ENCODE measurements at places on chromosomes 2 and 18.

GRCh38 chr2:119387381-119388129, 20.8 kb downstream of the DBI start:
- no peak for DNase-seq

- peak; percentile 10 for DNase-seq
Observed at GRCh38 chr2:238162846-238163441, 4.2 kb downstream of the ERFE start.

DNA sequence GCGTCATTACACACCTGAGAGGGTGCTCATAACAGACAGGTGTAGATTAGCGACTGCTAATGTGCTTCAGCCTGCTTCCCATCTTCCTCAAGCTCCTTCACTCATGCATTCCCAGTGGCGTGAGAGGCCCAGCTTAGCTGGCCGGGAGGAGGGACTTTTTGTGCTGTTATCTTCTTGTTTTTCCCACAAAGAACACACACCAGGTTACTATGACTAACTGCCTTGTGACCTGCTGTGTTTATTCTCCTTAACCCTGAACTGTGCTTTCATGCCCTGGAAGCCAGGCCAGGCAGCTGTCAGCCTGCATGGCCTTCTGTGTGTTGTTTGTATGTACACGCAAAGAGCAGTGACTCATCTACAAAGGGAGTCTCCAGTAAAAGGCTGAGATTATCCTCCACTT, 143.8 kb downstream of the PIEZO2 start:
- no peak for DNase-seq

DNA sequence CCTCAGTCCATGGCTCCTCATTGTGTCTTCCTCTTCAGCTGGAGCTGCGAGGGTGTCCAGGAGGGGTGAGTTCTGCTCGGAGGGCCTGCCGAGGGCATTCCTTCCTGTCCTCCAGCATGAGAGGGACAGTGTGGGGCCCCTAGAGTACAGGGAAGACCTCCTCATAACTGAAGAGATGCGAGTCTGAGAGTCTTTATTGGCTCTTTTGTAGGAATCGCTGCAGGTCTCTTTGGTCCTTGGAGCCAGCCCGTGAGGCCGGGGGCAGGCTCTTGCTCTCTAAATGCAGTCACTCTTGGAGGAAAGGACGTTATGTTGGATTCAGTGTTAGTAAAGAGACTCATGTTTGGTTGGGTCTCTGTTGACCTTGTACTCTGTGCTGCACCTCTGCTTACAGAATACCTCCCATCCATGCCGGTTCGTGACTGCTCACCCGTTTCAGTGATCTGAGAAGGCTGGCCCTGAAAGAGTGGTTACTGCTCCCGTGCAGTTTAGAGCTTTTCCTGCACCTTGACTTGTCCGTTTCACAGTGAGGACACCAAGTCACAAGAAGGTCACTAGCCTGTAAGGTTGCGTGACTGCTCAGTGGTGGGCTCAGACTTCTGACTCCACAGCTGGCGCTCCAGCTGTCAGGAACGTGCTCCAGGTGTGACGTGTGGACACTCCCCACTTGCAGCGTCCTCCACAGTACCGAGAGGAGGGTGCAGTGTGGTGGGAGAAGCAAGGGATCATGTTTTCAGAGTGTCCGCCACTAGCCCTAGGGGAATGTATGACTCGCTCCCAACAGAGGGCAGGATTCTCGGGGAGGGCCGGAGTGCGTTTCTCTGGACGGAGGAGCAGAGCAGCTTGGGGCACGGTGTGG, 7.8 kb downstream of the ATG4B start:
- no peak for DNase-seq

GRCh38 chr2:212227755-212228154, 310.8 kb downstream of the ERBB4 start:
- no peak for DNase-seq

GRCh38 chr2:7594211-7594610, 677.0 kb downstream of the RNF144A start:
- no peak for DNase-seq

DNA sequence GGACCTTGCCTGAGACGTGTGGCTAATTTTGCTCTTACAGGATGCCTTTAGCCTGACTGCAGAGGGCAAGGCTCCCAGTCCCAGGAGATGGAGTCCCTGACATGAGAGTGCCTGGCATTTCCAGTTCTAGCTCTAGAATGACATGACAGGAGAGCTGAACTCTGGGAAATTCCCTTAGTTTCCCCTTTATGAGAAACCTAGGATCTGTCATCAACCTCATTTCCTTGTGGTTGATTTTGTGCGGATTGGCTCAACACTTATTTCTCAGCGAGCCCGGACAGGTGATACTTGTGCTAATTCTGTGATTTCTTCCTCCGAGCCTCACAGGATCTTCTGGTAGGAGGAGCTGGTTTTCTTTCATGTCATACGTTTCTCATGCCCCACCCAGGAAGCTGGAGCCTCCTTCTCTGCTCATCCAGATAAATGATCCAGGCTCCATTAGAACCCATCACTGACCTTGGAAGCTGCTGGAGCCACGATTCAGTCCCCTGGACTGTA, at the start of gene IL36G:
Gene IL36G (plus strand): TSS at position 448 of the 498 bp plus-strand sequence. CDS start 633 bp downstream, outside the sequence.
- no peak for DNase-seq

GRCh38 chr2:102294802-102295489, 16.4 kb upstream of the IL1RL1 start:
- no peak for DNase-seq

GRCh38 chr2:178012639-178013038, 59.9 kb downstream of the PDE11A start:
- no peak for DNase-seq

DNA sequence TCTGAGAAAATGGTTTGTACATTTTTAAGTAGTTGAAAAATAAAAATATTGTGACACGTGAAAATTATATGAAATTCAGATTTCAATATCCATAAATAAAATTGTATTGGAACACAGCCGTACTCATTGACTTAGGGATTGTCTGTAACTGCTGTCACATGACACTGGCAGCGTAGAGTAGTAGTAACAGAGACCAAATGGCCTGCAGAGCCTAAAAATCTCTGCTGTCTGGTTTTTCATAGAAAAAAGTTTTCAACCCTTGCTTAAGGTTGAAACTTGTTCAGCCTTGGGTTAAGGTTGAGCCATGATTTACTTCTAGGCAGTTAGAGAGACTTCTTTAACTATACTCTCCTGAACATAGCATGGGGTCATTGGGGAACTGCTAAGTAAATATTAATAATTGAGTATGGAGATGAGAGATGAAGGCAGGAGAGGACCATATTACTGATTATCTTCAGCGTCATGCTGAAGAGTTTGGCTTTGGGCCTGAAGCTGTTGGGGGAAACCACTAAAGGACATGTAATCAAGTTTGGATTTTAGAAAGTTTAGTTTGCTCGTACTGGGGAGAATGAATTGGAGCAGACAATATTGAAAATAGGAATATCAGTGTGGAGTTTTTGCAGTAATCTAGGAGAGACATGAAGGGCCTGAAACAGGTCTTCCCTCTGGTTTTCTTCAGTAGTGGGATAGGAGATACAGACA, 16.2 kb downstream of the EML4 start:
- no peak for DNase-seq

DNA sequence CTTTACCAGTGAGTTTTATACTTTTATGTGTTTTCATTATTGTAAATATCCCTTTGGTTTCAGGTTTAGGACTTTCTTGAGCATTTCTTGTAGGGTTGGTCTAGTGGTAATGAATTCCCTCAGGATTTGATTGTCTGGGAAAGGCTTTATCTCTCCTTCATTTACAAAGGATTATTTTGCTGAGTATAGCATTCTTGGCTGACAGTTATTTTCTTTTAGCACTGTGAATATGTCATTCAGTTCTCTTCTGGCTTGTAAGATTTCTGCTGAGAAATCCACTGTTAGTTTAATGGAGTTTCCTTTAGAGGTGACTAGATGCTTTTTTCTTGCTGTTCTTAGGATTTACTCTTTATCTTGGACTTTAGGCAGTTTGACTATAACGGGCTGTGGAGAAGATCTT, 373.9 kb downstream of the TSN start:
- DNase-seq, result no peak

GRCh38 chr2:9883897-9884296, 40.6 kb downstream of the TAF1B start:
- no peak for DNase-seq

DNA sequence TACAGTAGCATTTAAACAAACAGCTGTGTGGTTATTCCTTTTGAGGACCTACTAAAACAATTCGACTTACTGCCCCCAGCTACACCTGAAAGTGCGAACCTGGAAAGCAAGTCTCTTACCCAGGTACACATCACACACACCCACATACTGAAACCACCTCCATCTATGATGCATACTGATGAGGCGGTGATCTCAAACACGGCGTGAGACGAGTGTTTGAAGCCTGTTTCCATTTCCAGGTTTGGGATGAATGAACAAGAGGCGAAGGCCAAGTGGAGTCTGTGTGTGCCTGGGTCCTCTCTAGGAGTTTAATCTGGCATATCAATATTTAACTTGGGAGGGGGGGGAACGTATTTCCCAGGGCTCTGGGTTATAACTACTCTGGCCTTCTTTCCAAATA, 1.6 kb downstream of the TMEM185B start:
- no peak for DNase-seq

DNA sequence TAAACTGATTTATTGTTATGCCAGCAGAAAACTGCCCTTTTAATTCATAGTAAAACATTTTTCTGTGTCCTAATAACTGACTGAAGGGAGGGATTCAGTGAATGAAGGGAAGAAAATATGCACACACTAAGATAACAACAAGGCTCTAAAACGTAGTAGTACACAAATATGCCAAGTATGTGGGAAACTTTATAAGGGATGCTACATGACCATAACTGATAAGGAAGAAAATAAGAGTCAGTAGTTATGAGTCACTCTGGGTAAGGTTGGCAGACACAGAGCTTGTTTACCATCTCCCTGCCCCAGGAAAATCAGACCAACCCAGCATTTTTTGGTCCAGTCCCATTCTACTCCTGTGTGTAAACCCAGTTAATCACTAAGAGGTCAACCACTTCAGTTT, 124.2 kb downstream of the RPRM start:
- DNase-seq, result no peak

GRCh38 chr2:166419616-166419934, 43.8 kb upstream of the SCN9A start:
- DNase-seq, result no peak

GRCh38 chr2:164675687-164676086, 54.4 kb upstream of the GRB14 start:
- DNase-seq, result no peak

Measured in GM12891 (cell line).